ENCODE measurements at places on chromosomes 16 and 17.

DNA sequence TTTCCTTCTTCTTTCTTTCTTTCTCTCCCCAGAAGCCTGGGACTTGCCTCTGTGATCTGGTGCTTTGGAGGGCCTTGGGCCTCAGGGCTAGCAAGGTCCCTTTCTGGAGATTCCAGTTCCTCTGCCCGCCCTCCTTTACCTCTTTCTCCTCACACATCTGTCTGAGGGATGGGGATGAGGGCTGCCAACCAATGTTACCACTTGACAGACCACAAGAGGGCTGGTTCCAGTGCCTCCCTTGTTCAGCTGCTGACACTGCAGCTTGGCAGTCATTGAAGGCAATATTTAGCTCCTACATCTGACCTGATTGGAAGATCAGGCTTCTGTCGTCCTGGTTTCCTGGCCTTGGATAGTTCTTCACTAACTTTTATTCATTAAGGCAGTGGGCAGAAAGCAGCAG, 3.6 kb upstream of the ZNF652 start:
- DNase-seq, result no peak

DNA sequence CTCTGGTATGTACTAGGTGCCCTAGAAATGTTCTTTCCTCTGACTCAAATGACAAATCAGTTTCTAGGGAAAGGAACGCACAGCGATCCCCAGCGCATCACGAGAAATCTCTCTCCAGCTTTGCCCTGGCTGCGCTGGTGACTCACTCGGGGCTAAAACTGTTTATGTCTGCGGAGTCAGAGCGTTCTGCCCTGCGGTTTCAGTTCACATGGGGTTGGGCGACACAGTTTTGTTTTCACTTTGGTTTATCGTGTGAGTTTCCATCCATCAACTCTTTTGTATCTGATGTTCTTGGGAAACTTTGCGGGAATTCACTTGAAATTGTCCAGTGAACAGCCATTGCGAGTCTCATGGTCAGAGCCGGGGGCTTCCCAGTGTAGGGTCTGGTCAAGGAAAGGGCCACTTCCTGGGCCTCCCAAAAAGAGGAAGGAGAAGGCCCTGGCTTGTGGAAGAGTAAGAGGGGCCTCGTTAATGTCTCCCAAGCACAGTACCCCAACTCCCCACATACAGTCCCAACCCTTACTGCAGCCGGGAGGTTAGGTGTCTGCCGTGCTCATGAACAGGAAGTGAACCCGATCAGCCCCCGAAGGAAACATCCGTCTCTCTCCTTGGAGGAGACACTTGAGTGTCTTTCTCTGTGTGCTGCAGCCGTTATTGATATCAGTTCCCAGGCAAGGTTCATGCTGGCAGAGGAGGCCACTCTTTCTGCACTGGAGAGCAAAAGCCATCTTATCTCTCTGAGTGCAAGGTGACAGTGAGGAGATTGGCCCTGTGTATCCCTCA, 643.2 kb downstream of the WWOX start:
- peak; percentile 16 for DNase-seq

- DNase-seq, result no peak
Observed at GRCh38 chr17:63250830-63251229, 195.3 kb downstream of the CYB561 start.

DNA sequence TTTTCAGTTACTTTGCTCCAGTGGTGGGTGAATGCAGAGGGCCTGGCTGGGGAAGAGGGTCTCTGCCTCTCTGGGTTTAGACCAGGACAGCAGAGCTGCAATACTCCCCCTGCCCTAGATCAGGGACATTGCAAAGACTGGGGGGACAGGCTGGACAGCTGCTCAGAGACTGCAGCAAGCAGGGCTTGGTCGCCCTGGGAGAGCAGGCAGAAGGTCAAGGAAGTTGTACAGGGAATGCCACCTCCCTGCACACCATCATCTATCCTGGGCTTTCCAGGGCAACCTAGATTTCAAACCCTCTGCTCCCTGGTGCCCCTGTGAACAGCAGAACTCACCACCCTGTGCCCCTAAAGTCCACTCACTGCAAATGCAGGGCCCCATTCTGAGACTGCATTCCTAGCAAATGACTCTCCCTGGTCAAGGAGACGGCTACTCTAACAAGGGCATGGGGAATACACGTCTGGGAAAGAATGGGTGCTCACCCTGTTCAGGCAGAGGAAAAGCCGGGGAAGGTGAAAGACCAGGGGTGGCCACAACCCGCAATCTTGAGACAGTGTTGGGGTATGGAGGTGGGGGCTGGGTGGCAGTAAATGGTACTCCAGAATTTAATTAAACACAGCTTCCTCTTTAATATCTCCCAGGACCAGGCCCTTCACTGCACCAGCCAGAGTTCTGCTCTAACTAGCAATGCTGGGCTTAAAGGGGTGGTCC, 1.0 kb downstream of the KIFC3 start:
- no peak for DNase-seq

DNA sequence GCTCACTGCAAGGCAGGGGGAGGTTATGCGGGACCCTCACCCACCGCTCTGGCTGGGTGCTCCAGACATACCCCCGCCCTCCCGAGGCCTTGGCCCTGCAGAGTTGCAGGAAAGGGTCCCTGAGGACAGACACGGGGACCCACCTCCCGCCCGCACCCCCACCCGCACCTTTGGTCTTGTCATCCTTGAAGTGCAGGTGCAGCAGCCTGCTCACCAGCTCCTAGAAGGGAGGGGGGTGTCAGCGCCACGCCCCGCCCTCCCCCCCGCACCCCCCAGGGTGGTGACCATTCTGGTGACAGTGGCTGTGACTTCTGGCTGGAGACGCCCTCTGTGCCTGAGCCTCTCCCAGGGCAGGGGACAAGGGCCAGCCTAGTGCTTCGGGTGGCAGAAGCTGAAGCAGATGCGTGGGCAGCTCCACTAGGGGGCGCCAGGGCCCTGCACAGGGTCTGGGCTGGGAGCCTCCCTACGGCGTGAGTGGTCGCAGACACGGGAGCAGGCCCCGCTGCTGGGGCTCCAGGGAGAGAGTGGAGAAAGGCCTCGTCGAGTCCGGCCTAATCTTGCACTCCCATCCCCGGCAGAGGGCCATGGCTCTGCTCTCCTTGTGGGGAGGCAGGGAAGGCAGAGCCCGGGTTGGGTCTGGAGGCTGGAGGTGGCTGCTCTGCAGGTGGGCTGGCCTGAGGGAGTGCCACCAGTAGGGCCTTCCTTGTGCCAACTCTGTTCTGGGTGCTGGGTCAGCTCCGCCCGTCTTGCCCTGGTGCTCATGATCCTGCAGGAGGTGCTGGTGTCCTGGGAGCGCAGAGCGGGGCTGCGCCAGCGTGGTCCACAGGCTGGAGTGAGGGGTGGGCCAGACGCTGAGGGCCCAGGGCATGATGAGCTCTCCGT, 2.7 kb downstream of the CENPX start:
- peak; percentile 25 for DNase-seq

- no peak for DNase-seq
Observed at GRCh38 chr16:75053791-75054555, 55.1 kb downstream of the ZNRF1 start.

DNA sequence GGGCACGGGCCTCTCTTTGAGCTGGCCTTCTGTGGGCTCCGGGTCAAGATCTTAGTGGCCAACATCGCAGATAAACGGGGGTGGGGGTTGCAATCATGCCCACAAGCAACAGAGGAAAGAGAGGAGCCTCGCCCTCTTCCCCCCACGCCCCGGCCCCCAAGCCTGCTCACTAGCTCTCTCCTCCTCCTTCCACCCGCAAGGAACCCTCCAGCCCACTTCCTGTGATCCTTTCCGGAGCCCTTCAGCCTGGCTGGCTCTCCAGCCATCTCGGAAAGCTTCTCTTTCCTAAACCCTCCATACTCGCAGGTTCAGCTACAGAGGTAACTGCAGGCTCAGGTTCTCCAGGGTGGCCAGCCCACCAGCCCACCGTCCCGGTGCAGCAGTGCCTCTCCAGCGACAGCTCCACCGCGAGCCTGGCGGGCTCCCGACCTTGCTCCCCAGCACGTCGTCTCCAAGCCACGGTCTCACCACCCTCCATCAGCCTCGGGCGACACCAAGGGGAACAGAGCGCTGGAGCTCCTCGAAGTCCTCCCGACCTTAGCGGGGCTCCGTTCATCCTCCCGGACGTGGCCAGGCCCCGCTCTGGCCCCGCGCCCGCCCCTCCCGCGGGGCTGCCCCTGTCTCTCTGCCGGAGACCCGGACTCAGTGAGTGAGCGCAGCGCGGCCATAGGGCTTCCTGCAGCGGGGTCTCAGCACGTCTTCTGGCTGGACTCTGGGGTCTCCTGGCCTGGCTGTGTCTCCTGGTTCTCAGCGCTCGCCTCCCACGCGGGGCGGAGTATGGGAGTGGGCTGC, 12.9 kb upstream of the ODF4 start:
- no peak for DNase-seq

GRCh38 chr17:81659038-81659437, 2.7 kb upstream of the PDE6G start:
- no peak for DNase-seq

- DNase-seq, result no peak
Observed at GRCh38 chr16:89373355-89374110, 116.8 kb downstream of the ANKRD11 start.

DNA sequence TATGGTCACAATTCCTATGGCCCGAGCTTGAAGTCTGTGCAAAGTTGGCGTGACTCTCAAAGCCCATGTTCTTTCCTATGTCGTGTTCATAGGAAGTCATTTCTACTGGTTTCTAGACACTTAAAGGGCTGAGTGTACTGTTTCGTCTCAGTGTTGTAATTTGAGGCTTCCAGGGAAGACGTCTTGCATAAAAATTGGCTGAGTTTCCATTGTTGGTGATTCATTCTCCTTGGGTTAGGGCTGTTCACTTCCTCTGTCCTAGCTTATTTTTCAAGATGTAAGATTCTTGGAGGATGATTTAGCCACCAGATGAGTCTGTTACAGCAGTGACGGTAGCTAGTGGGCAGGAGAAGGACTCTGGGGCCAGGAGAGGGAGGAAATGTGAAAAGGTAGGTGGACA, 43.1 kb downstream of the PIK3R5 start:
- DNase-seq, result no peak

GRCh38 chr16:31202414-31203375, at the start of gene PYCARD:
Gene PYCARD (minus strand): TSS chr16:31202760. CDS start chr16:31202690, 70 bp downstream.
- no peak for DNase-seq

- DNase-seq, result no peak
Observed at GRCh38 chr16:58027161-58027915, 1.8 kb downstream of the MMP15 start.

DNA sequence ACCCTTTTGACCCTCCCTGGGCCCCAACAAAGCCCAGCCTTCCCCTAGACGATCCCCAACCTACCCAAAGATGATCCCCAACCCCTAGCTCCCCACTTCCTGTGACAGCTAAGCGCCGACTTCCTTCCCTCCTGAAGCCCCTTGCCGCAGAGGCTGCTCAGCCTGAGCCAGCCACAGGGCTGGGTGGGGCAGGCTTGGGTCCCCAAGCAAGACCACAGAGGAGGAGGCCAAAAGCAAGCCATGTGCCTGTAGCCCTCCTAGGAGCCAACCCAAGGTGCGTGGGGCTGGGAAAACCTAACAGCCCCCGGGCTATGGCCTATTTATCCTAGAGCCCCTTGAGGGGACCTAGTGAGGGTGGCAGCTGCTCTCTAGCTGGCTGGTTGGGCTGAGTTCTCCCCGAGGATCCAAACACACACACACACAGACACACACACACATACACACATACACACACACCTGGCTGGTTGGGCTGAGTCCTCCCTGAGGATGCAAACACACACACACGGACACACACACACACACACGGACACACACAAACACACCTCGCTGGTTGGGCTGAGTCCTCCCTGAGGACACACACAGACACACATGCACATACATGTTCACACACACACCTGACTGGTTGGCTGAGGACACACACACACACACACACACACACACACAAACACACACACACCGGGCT, 4.8 kb downstream of the ARRB2 start:
- no peak for DNase-seq

DNA sequence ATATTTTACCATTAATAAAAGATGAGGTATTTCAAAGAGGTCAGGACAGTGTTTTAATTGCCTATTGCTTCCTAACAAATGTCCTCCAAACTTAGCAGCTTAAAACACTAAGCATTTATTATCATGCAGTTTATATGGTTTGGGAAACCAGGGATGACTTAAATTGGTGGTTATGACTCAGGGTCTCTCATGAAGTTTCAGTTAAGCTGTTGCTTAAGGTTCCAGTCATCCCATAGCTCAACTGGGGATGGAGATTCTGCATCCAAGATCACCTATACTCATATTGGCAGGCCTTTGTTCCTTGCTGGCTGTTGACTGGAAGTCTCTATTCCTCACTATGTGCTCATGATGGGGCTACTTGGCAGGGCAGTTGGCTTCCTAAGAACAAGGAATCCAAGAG, 1329.9 kb upstream of the GOT2 start:
- no peak for DNase-seq

- no peak for DNase-seq
Observed at GRCh38 chr16:89599451-89599858, 14.0 kb upstream of the DPEP1 start.

Data from activated naive CD8-positive, alpha-beta T cell treated with anti-CD3 and anti-CD28 coated beads, Interleukin-2, amount 50 U/mL, for 16 hours (primary cell).